ENCODE measurements at places on chromosomes 13 and 19. TPM values are rescaled to one million over a fixed set of nuclear protein-coding genes. Genes with fewer than 3 reads are reported as not detected.
A peak's percentile ranks its signal among the peaks of the same experiment; 100 is the strongest.

DNA sequence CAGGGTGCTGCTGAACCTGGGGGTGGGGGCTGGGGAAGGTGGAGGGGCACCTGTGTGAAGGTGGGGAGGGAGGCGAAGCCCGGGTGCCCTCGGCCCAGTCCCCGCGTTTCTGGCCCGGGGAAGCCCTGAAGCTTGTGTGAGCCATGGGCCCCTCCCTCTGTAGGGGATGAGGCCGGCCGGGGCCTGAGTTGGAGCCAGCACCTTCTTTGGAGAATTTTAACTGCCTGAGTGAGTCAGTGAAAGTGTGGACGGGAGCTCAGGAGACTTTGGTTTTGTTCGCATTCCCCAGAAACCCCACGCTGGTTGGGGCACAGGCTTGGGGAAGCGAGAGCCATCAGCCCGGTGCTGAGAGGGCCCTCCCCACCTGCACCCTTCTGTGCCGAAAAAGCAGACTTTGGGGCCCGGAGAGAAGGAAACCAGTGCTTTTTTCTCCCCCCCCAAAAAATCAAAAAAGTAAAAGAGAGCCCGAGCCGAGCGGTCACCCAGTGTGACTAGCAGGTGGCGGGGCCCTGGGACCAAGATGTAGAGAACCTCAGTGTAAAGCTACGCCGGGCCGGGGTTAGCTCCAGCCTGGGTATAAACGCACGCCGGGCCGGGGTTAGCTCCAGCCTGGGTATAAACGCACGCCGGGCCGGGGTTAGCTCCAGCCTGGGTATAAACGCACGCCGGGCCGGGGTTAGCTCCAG lies 45.1 kb downstream of the TMEM255B start:
- no peak overlapping the region for H3K27ac ChIP-seq
- no peak overlapping the region for H3K4me3 ChIP-seq
- H3K4me1 ChIP-seq, result no peaks in the 10 kb centered on the region
- no peaks in the 10 kb centered on the region for H3K27me3 ChIP-seq
- H3K36me3 ChIP-seq, result no peaks in the 10 kb centered on the region

GRCh38 chr19:45066921-45067661 lies 9.2 kb downstream of the ZNF296 start:
- no peak overlapping the region for H3K27ac ChIP-seq
- no peaks in the 10 kb centered on the region for H3K27me3 ChIP-seq
- H3K36me3 ChIP-seq, result peaks cover 25% of the 10 kb centered on the region
- no peak for DNase-seq

DNA sequence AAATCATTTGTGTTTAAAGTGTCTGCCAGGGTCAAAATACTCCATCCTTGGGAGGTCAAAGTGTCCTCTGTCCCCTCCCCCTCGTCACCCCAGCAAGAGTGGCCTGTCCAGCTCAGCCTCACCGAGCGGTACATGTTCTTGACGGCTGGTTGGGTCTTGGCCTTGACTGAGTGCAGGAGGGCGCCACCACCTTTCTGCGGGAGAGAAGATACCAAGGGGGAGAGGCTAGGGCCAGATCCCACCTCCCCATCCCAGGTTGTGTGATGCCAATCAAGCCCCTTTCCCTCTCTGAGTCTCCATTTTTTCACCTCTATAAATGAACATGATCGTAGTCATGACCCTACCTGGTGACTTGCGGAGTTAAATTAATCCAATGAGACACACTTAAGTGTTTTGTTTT lies 6.1 kb downstream of the CRB3 start:
- H3K36me3 ChIP-seq, result peaks cover 16% of the 10 kb centered on the region
- H3K27ac ChIP-seq, result no peak overlapping the region
- no peak for DNase-seq
- no peak overlapping the region for H3K4me3 ChIP-seq
- no peaks in the 10 kb centered on the region for H3K27me3 ChIP-seq

Gene KLK12
- not detected for total RNA-seq

DNA sequence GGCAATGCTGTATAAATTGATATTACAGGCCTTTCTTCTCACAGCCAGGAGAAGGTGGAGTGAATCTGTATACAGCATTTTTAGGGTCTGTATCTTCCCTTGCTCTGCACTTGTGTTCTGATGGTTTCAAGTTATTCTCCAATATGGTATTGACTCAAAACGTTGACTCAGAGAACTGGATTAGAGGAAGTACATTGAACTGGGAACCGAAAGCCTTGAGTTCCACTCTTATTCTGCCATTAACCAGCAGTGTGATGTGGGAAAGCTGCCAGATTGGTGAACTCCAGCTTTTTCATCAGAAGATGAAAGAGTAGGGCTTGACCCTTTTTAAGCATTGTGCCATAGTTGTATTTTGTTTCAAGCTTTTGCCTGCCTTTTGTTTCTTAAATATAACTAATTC lies 167.7 kb downstream of the SPRY2 start:
- H3K36me3 ChIP-seq, result no peaks in the 10 kb centered on the region
- DNase-seq, result no peak
- H3K4me1 ChIP-seq, result no peaks in the 10 kb centered on the region
- no peaks in the 10 kb centered on the region for H3K27me3 ChIP-seq
- no peak overlapping the region for H3K27ac ChIP-seq

DNA sequence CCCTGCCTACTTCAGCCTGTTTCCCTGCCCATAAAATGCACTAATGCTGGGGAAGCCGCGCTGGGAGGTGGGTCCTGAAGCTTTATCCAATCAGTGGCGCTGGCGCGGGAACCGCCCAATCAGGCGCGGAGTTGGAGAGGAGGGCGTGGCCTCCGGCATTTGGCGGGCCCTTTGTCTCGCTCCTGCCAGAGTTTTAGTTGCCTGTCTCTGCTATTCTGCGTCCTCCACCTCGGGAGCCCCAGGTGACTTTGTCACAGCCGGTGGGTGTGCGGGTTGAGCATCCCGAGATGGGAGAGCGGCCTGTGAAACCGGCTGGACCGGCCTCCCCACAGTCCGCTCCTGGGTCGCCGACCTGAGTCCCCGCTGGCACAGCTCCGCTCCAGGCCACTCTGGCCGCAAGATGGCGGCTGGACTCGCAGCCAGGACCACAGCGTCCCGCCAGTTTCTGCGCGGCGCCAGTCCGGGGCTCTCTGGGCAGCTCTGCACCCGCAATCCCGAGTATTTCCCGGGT lies 30.7 kb upstream of the ZNF429 start:
- peaks cover 1% of the 10 kb centered on the region for H3K4me1 ChIP-seq
- no peaks in the 10 kb centered on the region for H3K27me3 ChIP-seq
- H3K4me3 ChIP-seq, result peak overlapping the region; percentile 69
- H3K36me3 ChIP-seq, result peaks cover 2% of the 10 kb centered on the region

DNA sequence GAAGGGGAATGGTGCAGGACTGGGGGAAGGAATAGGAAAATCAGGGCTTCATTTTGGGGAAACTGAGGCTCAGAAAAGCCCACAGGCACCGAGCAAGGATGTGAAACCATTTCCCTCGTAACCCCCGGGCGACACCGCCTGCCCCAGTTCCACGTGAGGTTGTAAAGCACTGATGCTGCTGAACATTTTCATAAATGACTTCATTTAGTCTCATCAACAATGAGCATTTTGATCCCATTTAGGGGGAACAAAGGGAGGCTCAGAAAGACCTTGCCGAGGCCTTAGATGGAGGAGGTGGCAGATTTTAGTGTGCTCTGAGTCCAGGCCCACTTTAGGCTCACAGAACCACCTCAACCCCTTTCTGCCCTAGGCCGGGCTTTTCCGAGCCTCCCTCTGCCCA lies 20.5 kb upstream of the FBXO27 start:
- H3K4me1 ChIP-seq, result no peaks in the 10 kb centered on the region
- H3K27me3 ChIP-seq, result peaks cover under 1% of the 10 kb centered on the region
- DNase-seq, result no peak
- H3K27ac ChIP-seq, result no peak overlapping the region
- no peaks in the 10 kb centered on the region for H3K36me3 ChIP-seq

DNA sequence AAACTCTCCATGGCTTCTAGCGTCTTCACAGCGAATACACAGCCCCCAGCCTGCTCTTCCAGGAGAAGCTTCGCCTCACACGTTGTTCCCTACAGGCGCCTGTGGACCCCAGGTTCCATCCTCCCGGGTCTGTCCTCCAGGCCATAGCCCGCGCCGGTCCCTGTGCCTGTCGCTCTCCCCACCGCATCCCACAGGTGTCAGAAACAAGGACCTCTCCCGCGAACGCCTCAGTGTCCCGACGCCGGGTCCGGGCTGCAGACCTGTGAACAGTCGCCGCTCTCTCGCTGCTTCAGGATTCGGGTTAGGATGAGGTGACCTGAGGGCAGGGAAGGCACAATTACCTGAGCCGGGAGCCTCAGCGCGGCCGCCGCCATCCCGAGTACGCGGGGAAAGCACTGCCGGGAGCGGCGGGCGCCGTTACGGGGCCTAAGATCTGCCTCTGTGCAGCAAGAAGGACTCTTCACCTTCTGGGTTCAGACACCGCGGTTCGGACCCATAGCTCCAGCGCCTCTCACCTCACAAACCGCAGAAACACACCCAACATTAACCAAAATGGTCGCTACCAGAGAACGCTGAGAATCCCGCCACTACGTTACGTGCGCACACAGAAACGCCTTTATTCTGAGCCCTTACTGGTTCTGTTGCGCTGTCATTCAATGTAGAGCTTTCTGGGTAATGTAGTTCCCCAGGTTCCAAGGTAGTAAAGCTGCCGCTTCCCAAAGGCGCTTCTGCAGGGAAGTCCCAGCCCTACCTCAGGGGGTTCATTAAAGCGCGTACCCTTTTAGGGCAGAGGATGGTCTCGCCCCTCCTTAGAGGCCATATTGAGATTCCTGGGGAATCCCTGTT lies at the start of gene ZNF418:
Gene ZNF418 (minus strand): TSS at position 583 of the 846 bp plus-strand sequence. CDS start 1,580 bp downstream, outside the sequence.
- peaks cover 70% of the 10 kb centered on the region for H3K36me3 ChIP-seq
- H3K4me3 ChIP-seq, result peak within 1 kb of the TSS; percentile 83
- peak; percentile 81 for DNase-seq
- no peaks in the 10 kb centered on the region for H3K27me3 ChIP-seq
- peaks cover 7% of the 10 kb centered on the region for H3K4me1 ChIP-seq

DNA sequence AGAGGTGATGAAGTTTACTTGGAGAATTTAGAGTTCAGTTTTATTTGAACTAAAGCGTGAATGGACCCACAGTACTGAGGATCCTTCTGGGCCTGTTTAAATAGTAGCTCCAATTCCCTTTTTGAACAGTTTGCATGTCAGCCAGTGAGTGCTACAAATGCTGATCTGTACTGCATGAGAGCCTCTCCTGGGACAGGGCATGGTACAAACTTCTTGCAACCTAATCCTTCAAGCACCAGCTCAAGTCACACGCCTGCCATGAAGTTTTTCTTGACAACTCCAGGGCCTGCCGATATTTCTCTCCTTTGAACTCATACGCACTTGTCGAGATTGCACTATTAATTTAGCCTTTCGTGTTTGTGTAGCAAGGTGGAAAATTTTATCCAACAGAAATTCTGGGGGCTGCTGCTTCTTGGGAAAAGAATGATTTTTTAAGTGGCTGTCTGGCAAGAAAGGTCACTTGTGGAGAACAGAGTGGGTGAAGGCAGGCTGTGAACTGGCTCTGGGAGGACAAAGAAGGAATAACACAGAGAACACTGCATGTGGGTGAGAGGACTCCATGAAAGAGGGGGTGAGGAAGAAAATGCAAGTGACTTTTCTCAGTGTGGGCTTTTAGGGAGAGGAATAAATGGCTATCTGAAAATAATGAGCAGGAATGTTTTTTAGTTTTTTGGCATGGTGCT lies 192.5 kb downstream of the NDFIP2 start:
- no peaks in the 10 kb centered on the region for H3K36me3 ChIP-seq
- no peak overlapping the region for H3K27ac ChIP-seq
- H3K27me3 ChIP-seq, result no peaks in the 10 kb centered on the region

Gene PMIS2
- not detected for total RNA-seq

Gene ZNF525
- 17.9 TPM for total RNA-seq

GRCh38 chr19:49435670-49436069 lies 5.7 kb downstream of the SLC17A7 start:
- DNase-seq, result no peak
- H3K4me3 ChIP-seq, result no peak overlapping the region
- peaks cover 96% of the 10 kb centered on the region for H3K27me3 ChIP-seq
- H3K4me1 ChIP-seq, result peaks cover 25% of the 10 kb centered on the region
- H3K27ac ChIP-seq, result no peak overlapping the region

Gene KLC3
- total RNA-seq, result not detected

- DNase-seq, result no peak
- H3K4me1 ChIP-seq, result no peaks in the 10 kb centered on the region
- H3K27ac ChIP-seq, result no peak overlapping the region
- no peak overlapping the region for H3K4me3 ChIP-seq
- no peaks in the 10 kb centered on the region for H3K27me3 ChIP-seq
- no peaks in the 10 kb centered on the region for H3K36me3 ChIP-seq
Measured at GRCh38 chr19:33671211-33671610, 49.5 kb downstream of the CHST8 start.

Data from activated CD8-positive, alpha-beta memory T cell treated with anti-CD3 and anti-CD28 coated beads, Interleukin-2, amount 10 ng/mL, durations not matched to agents 7 days and 5 days (primary cell).